Kidney glomerular epithelial cell (primary cell): ENCODE measurements at places on chromosomes 2 and 18.
A peak's percentile ranks its signal among the peaks of the same experiment; 100 is the strongest.

DNA sequence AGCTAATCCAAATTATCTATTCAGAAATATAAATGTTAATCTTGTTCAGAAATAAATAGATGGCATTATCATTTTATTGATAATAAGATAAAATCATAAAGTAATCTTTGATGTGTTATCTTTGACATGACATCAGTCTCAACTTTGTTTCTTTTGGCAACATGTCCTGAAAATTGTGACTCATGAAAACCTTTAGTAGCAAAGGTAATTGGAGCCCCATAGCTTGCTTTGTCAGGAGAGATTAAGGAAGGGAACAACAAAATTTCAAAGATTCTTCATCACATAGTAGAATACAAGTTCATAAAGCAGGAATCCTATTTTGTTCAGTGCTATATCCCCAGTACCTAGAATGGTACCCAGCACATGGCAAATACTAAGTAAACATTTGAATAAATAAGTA is 165.4 kb downstream of the KCNE4 start:
- DNase-seq = no peak

GRCh38 chr2:223262946-223263345 is 211.0 kb downstream of the KCNE4 start:
- peak; percentile 79 for DNase-seq

GRCh38 chr2:219484343-219485200 is 14.1 kb upstream of the GMPPA start:
- no peak for DNase-seq

DNA sequence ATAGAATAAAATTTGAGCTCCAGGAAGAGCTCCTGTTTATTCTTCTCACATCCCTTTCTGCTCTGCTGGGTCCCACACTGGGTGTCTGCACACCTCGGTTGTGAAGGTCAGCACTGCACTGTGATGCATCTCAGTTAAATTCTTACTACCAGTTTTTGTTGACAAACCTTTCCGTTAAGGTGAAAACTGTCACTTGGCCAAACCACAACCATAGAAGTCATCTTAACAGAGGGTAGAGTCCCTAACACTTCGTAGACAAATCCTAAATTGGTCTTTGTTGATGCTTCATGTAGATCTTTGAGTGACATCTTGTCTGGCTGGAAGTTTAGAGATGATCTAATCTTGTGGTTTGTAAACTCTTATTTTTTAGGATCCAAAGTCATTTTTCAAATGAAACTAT is 167.4 kb upstream of the MAP3K20 start:
- no peak for DNase-seq

- no peak for DNase-seq
Observed at GRCh38 chr2:126986631-126987187, 88.0 kb downstream of the TEX51 start.

GRCh38 chr2:180823546-180824141 is 156.8 kb upstream of the UBE2E3 start:
- DNase-seq = peak; percentile 42

DNA sequence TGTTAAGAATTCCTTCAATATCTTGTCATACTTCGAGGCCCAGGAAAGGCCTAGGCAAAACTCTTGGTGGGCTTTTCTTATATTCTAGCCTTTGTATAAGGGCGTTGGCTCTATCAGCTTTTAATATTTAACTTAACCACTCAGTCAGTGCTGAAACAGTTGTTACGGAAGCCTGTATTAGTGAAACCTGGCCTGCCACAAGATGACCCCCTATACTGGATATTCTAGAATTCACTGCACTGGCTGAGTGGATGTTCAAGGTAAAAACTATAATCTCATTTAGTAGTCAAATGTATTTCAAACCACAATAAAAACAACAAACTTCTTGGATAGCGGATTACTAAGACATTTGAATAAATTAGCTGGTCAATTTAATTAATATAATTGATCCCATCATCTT is 91.7 kb upstream of the HNMT start:
- DNase-seq = no peak

GRCh38 chr2:37631698-37632097 is 39.7 kb downstream of the CDC42EP3 start:
- no peak for DNase-seq

GRCh38 chr2:36147670-36148390 is 207.7 kb upstream of the CRIM1 start:
- no peak for DNase-seq

DNA sequence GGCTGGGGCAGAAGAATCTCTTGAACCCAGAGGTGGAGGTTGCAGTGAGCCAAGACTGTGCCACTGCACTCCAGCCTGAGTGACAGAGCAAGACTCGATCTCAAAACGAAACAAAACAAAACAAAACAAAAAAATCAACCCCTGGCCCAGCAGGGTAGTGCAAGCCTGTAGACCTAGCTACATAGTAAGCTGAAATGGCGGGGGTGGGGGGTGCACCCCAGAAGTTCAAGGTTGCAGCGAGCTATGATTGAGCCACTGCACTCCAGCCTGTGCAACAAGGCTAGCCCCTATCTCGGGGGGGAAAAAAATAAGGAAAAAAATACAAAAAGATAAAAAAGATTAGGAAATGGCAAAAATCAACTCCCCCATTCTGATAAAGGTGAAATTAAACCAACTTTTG is 6.4 kb downstream of the ATL2 start:
- no peak for DNase-seq

GRCh38 chr2:235769046-235769445 is 275.2 kb downstream of the AGAP1 start:
- DNase-seq = no peak

GRCh38 chr2:206045251-206045650 is 40.7 kb downstream of the INO80D start:
- DNase-seq = no peak

GRCh38 chr2:95074663-95075439 is 46.8 kb downstream of the MRPS5 start:
- DNase-seq = no peak

DNA sequence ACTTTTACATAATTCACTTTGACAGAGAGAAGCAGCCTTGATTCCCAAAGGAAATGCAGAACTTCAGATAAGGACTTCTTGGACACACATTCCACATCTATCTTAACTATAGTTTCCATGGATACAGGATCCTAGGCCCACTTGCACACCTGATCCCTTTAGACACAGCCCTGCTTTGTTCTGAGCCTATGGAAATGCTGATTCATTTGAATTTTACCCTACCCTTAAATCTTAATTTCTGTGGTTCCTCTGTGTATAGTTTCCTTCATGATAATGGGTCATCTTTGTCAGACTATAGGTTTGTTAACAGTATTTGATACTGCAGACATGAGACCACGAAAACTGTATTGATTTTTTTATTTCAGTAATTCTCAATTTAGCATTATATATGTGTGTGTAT is 77.4 kb downstream of the ACTR3 start:
- no peak for DNase-seq

DNA sequence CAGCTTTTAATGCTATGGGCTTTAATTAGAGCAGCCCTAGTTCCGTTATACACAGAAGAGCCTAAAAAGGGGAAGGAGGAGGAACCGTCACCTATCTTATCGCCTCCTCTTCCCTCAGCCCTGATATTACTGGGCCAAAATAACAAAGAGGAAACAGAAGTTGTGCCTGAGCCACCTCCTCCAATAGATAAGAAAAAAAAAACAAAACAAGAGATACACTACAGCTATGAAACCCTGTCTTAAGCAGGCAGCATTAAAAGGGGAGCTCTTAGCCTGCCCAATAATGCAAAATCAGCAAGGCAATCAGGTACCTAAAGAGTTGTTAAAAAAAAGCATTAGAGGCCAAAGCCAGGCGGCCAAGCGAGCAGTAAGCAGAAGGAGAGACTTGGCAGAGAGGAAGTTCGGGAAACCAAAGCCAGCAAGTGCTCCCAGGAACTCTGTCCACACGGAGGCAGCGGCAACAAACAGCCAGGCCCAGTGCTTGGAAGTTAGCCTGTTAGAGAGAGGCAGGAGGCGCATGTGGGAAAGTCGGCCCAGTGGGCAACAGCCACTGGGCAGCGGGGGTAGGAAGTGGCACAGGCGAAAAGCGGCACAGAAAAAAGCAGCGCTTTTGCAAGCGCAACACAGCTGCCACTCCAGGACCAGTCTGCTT is 41.8 kb upstream of the PDK1 start:
- DNase-seq = no peak

GRCh38 chr2:20616341-20616871 is 34.5 kb downstream of the HS1BP3 start:
- DNase-seq = no peak

DNA sequence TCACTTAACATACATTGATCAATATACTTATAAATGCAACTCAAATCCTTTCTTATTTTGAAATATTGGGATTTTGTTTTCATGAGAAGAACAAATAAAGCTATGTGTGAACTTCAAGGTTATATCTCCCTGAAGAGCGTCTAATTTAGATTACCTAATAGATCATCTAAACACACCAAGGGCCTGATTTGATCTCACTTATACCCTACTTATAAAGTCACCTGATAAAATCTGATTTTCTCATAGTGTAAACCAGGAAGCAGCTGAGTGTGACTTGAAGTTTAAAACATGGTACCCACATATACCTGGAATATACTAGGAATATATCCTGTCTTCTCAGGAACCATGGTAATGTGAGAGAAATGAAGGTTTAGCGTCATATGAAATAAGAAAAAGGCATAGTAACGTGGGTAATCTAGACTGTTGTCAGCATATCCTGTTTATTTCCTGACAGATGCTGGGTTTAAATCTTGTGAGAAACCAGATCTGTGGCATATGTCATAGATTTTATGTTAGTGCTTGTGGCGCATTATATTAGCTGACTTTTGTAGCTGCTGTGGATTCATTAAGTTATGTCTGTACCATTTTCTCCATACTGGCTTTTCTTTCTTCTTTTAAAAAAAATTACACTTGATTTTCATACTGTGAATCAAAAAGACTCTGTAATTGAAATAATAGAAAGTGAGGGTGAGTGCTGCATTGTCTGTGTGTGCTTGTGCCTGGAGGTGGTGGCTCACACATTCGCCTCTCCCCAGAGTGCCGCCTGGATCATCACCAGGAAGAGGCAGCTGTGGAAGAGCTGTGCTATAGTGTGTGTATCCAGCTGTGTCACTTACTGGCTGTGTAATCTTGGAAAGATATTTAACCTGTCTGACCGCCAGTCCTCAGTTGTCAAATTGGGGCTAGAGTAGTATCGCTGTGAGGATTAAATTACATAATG is 164.0 kb downstream of the MYO3B start:
- DNase-seq = no peak

GRCh38 chr18:78607221-78607620 is 372.4 kb upstream of the SALL3 start:
- DNase-seq = no peak

- no peak for DNase-seq
Observed at GRCh38 chr18:24762511-24762910, 302.1 kb downstream of the HRH4 start.

GRCh38 chr2:83112858-83113257 is 1346.2 kb downstream of the SUCLG1 start:
- DNase-seq = no peak

DNA sequence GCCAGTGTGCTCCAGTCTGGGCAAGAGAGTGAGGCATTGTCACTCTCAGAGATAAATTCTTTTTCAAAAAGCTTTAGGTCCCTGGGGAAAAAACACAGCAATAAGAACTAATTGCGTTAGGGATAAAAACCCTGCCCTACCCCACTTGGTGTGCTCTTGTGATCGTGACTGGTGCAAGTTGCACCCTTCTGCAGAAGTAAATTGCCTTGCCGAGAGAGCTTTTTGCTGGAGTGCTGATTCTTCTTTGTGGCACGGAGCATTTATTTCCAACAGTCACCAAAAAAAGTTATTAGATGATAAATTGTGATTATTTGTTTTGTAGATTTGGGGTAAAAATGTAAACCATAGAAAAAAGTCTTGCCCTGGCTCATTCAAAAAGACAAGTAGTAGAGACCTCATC is 12.3 kb upstream of the GPR55 start:
- no peak for DNase-seq

DNA sequence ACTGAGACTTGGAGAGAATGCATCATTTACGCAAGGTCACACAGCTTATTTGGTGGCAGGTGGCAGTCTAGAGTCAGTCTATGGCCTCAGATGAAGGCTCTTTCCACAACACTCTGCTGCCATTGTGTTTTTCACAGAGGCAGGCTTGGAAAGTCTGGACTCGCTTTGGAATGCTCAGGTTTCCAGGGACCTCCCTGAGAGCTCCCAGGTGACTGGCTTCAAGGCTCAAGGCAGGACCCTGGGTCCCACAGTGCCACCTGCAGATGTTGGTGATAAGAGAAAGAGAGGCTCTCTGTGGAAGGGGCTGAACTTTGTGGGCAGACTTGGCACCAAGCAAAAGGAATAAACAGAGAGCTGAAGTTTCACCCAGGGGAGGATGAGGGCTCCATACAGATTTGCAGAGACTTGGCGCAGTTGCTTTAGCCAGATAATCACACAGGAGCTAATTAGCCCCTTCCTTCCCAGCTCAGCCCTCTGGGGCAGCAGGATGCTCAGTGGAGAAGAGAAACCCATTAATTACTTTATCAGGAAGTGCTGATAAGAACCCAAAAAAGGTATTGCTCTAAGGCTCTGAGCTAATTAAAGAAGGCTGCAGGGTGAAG is 103.5 kb downstream of the LBH start:
- DNase-seq = no peak
